ENCODE measurements at places on chromosomes 1 and 21.

GRCh38 chr1:10958614-10959013 is 53.8 kb upstream of the TARDBP start:
- DNase-seq = no peak

GRCh38 chr1:91120936-91121335 is 99.1 kb upstream of the ZNF644 start:
- DNase-seq = no peak

DNA sequence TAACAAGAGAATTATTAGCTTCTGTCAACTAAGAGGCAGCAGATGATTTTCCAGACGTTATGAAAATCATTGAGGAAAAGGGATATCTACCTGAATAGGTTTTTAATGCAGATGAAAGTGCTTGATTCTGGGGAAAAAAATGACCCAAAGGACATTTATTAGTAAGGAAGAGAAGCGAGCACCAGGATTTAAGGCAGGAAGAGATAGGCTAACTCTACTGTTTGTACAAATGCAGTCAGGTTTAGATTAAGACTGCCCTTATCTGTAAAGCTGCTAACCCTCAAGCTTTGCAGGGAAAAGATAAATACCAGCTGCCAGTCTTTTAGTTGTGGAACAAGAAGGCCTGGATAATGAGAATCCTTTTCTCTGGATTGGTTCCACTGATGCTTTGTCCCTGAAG is 33.0 kb upstream of the LRIG2 start:
- peak; percentile 85 for DNase-seq

DNA sequence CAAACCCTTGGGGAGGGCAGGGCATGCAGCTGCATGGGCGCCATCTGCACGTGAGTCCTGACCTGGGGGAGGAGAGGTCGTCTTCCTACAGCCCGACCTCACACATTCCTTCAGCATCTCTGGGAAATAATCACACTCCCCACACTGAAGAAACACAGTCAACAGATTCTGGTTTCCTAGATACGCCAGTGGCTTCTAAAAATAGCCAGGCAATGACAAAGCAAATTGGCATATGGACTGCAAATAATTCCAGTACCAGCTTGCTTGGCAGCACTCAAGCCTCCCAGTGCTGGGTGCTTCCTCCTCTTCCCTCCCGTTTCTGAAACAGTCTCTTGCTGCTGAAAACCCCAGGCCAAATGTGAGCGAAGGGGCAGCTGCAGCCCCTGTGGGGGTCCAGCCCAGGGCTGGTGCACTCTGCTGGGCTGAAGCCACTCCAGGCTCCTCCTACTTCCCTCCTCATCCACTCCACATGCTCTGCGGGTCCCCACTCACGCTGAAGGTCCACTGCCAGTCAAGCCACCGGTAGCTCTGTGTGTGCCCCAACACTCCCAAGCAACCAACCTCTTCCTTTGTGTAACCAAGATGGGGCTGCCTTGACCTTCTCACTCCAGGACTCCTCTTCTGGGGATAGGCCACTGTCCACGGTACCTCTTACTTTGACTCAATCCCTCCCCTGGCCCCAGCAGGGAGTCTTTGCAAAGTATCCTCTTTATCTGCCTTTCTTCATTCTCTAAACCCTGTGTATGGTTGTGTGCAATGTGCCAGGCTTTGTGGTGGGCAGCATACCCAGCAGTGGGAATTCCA is 69.0 kb downstream of the KCND3 start:
- DNase-seq = peak; percentile 58

DNA sequence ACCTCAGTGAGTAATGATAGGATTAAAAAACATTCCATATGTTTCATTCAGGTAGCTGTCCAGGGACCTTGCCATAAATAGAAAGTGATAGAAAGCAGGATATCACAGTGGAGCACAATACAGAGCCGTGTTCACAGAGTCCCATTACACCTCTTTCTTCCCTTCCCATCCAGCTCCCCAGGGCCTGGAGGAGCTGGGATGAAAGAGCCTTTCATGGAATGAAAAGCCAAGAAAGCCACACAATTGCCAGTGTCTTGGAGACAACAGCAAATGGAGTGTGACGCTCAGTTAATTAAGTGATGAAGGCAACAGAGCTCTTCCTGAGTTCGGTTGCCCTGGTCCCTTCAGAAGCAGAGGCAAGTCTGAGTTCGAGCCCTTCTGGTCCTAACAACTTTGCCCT is 387.3 kb upstream of the PLXNA2 start:
- no peak for DNase-seq

GRCh38 chr1:180982422-180982821 is 40.2 kb downstream of the STX6 start:
- DNase-seq = no peak

GRCh38 chr1:174999936-175000696 is at the start of gene CACYBP:
Gene CACYBP (plus strand): TSS chr1:174999947. CDS start chr1:175000181, 234 bp downstream.
- DNase-seq = no peak

DNA sequence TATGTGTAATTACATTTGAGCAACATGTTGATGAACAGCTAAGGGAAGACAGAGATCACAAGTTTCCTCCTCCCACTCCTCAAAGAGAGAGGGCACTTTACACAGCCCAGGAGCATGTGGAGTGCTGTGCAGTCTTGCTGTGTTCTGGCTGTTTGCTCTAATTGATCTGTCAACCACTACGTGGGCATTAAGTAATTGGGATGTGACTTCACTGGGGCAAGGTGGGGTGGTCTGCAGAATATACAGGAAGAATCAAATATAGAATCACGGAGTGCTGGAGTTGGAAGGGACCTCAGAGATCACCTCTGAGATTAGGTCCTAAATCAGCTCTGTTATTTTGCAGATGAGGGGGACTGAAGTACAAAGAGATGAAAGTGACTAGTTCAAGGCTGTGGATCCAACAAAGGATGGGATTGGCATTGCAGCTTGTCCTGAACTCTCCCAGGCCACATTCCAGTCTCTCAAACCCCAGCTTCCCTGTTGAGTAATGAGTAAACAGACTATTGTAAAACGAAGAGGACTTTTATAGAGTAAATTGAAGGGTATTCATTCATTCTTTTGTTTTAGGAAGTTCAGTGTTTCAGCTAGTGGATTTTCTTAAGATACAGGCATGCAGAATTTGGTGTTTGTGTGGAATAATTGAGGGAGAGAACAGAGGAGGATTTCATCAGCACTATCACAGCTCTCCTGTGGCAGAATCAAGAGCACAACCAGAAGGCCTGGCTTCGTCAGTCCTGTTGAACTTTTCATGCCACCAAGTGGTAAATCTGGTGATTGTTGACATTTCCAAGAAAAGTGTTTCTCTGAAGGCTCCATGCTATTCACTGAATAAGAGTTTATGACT is 22.4 kb downstream of the NOS1AP start:
- DNase-seq = no peak

GRCh38 chr1:218368686-218369085 is 23.6 kb downstream of the TGFB2 start:
- no peak for DNase-seq

GRCh38 chr1:55120538-55120937 is 81.2 kb downstream of the PCSK9 start:
- DNase-seq = no peak

DNA sequence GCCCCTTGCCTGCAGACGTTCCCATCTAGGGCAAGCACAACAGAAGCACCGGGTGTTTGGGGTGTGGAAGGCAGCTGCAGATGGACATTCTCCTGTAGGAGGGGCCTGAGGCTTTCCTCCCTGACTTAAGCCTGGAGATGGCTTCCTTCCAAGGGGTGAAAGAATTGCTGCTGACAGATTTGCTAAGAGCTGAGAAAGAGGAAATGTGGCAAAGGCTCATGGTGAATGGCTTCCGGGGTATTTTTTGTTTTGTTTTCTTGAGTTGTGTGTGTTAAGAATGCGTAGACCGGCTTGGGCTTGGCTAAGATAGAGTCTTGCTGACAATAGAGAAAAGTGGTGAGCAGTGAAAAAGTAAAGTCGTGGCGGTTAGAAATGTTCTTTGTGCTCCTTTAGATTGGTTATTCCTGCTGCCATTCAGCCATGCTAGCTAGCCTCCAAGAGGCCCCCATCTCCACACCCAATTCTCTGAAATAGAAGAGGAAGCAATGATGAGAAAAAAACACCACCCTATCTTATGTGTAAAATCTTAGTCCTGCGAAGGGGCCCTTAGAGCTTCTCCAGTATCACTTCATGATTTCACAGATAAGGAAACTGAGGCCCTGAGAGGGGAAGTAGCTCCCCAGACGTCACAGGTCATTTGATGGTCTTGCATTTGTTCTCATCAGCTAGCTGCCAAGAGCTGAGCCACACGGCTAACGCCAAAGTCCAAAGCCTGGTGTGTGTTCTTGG is 36.9 kb downstream of the EIF2D start:
- peak; percentile 68 for DNase-seq

DNA sequence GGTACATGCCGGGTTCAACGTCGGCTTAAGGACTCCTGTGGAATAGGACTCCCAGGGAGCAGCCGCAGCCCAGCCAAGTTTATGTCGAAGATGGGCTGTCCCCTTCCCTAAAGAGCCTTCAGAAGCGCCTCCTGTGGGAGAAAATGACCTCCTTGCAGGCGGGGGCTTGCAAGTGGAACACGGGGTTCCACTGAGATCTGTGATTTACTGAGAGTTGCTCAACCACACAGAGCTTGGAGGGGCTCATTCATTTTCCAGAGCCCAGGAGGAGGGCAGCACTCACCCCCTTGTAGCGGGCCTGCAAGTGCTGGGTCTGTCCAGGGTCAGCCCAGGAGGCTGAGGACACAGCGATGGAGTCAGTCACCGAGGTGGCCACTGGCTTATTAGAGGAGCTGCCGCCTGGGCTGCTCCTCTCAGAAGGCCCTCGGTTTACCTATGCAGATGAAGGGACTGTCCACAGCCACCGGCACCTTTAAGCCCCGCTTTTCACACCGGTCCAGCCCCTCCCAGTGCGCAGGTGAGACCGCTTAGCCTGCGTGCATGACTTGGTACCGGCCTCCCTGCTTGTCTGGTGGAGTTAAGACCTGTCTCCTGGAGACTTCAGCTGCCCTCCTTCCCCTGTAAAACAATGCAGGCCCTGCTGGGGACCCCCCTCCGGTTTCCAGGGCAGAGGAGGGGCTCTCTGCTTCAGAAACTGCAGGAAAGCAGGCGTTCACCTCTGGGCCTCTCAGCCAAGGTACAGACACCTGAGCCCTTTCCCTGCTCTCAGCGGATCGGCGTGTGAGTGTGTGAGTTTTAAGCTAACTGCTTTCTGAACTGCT is 57.5 kb downstream of the ATP5PO start:
- DNase-seq = no peak

DNA sequence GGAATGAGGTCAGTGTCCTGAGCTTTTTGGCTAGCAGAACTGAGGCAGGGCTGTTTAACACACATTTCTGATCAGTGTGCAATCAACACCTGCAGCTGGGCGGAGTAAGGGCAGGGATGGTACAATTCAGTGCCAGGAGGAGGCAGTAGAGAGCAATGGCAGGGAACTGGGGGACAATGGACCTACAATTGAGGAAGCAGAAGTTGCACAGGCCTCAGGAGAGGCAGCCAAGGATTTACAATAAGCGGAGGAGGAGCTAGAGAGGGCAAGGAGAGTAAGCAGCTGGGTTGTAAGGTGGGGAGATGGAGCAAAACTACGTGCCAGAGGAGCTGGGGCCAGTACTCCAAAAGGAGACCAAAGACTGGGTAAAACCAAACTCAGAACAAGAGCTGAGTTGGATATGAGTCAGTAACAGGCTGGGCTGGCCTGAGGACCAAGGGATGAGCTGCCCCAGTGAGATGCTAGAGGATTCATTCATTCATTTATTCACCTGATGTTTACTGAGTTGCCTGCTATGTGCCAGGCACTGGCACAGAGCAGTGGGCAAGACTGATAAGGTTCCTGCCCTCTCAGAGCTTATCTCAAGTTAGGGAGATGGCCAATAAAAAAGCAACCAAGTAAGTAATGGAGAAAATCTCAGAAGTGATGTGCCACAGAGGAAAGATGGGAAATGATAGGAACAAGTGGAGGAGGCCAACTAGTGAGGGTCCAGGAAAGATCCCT is 10.4 kb upstream of the GALE start:
- DNase-seq = peak; percentile 85

- no peak for DNase-seq
Observed at GRCh38 chr1:62353853-62354252, 34.6 kb upstream of the KANK4 start.

GRCh38 chr1:90798344-90798743 is 81.2 kb upstream of the BARHL2 start:
- DNase-seq = peak; percentile 21

GRCh38 chr1:45456531-45456930 is 34.4 kb downstream of the TESK2 start:
- no peak for DNase-seq

- DNase-seq = no peak
Observed at GRCh38 chr1:19044975-19045831, 88.7 kb upstream of the IFFO2 start.

DNA sequence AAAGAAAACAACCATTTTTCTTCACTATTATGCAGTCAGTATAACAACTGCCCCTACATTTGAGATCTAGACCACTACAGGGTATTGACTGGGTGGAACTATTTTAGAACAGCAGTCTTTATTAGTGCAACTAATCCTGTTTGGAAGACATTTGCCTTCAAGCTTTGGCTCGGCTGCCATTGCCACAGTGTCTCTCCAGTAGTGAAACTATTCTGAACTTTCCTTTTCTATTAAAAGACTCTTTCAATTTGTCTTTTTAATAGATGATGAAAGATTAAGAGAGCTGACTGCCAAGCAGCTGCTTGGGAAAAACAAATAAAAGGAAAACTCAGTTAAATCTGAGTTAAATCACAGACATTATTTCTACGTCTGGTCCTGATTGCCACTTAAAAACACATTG is 49.3 kb downstream of the LPGAT1 start:
- DNase-seq = no peak

- no peak for DNase-seq
Observed at GRCh38 chr1:175168782-175169181, 23.8 kb downstream of the KIAA0040 start.

DNA sequence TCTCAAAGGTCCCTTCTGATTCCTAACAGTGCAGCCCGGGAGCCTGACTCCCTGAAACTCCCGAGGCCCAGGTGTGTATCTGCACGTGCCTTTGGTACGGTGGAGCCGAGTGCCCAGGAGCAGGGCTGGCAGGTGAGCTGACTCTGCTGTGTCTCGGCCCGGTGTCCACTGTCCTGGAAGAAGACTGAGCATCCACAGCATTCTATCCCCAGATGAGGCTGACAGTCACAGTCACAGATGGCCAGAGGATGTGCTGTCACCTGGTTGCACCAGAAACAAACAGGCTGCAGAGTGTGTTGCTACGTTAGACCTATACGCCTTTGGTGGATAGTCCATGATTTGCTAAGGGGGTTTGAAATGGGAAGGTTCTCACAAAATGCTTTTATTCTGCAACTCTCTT is 9.8 kb downstream of the ETV3L start:
- DNase-seq = no peak

GRCh38 chr21:28771790-28772501 is 220.7 kb downstream of the LTN1 start:
- DNase-seq = no peak

All from erythroblast (primary cell).